ENCODE measurements at places on chromosomes 4 and X.

DNA sequence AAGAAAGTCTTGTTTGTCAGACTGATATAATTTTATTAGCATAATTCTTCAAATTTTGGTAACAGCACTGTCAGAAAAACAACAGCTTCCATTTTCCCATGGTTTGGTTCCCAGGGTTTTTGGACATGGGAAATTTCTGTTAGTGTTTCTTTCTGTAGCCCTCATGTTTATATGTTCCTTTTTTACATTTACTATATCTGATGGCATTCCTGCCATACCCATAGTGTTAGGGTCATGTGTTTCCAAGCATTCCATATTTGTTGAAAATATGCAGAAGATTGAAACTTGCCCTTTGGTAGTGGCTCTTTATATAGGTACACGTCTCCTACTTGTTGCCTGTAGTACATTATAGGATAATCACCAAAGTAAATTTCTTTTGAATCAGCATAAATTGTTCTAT lies 65.8 kb downstream of the PDLIM5 start:
- no peaks in the 10 kb centered on the region for H3K27me3 ChIP-seq
- H3K4me3 ChIP-seq: no peak overlapping the region
- peaks cover 16% of the 10 kb centered on the region for H3K36me3 ChIP-seq
- DNase-seq: no peak

- no peak overlapping the region for H3K4me3 ChIP-seq
- H3K36me3 ChIP-seq: no peaks in the 10 kb centered on the region
- no peak overlapping the region for H3K27ac ChIP-seq
- DNase-seq: peak; percentile 67
- H3K27me3 ChIP-seq: peaks cover 100% of the 10 kb centered on the region
- no peaks in the 10 kb centered on the region for H3K4me1 ChIP-seq
These were observed 5.2 kb downstream of the NKX3-2 start for GRCh38 chr4:13539047-13539618.

DNA sequence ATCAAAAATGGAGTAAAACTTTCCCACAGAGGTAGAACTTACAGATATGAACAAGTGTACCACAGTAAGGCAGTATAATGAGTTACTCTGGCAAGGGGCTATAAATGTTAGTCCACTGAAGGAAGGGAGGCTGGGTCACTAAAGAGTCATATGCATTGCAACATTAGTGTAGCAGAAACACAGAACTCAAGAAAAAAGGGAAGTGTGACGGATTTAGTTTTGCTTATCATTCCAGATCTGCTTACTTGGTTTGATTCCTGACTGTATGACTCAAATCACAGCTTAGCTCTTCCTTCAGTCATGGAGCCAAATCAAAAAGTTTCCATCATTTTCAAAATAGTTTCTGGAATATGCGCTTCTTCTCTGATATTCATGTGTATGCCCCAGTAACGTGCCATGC lies 148.7 kb downstream of the FSTL5 start:
- no peaks in the 10 kb centered on the region for H3K4me1 ChIP-seq
- no peak overlapping the region for H3K4me3 ChIP-seq
- DNase-seq: no peak
- H3K27me3 ChIP-seq: no peaks in the 10 kb centered on the region

- H3K27ac ChIP-seq: no peak overlapping the region
- H3K36me3 ChIP-seq: no peaks in the 10 kb centered on the region
- no peaks in the 10 kb centered on the region for H3K4me1 ChIP-seq
- no peak overlapping the region for H3K4me3 ChIP-seq
- H3K27me3 ChIP-seq: no peaks in the 10 kb centered on the region
These were observed 3.6 kb downstream of the IL9R start for GRCh38 chrX:156001001-156001666.

DNA sequence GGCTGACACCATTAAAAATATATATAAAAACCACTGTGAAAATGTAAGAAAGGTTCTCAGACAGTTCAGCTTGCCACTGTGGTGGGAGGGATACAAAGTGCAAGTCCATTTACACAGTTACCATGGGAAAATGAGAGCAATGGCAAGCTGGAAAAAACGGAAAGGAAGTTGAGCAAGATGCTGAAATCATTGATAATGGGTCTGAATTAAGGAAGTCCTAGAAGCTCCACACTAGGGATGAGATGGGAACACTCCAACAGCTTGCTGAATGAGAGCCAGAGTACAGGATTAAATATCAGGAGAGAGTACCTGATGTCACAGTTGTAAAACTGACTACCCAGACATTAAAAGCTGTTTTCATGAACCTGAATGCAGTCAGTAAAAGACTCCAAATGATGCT lies 218.6 kb downstream of the PRDM5 start:
- no peaks in the 10 kb centered on the region for H3K36me3 ChIP-seq
- H3K27me3 ChIP-seq: no peaks in the 10 kb centered on the region
- H3K4me1 ChIP-seq: no peaks in the 10 kb centered on the region

GRCh38 chr4:52617336-52618020 lies 41.6 kb downstream of the USP46 start:
- H3K4me3 ChIP-seq: no peak overlapping the region
- H3K36me3 ChIP-seq: peaks cover 32% of the 10 kb centered on the region
- DNase-seq: no peak
- peaks cover 3% of the 10 kb centered on the region for H3K4me1 ChIP-seq
- H3K27ac ChIP-seq: no peak overlapping the region
- H3K27me3 ChIP-seq: no peaks in the 10 kb centered on the region

- peak; percentile 34 for DNase-seq
- no peaks in the 10 kb centered on the region for H3K4me1 ChIP-seq
- H3K4me3 ChIP-seq: no peak overlapping the region
- H3K27me3 ChIP-seq: peaks cover 22% of the 10 kb centered on the region
These were observed 188.7 kb downstream of the STIM2 start for GRCh38 chr4:27049239-27049829.

DNA sequence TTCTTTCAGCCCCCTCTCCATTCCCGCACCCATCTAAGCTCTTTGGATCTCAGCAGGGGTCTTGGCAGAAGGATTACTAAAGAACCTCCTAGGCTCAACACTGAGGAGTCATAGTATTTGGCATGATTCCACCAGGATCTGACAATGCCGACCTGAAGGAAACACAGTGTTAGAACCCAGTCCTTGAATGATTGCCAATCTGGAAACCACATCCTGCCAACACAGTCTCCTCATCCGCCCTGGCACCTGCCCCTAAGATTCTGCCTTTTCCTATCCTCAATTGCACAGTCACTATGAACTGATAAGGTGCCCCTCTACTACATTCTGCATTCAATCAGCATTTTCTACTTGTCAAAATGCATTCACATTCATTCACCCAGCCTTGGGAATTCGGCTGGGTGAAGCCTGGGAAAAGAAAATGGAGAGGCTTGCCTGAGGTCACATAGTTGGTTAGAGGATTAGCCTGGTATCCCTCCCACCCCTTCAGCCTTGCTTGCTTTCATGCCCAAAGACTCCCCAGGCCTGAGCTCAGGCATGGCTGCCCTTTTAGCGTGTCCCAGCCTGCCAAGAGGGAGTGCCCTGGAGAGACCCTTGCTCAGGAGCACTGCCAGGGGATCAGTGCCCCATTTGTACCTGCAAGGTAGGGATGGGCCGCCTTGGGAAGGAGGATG lies 2.2 kb upstream of the CLDN2 start:
- DNase-seq: no peak
- no peak overlapping the region for H3K4me3 ChIP-seq
- H3K4me1 ChIP-seq: no peaks in the 10 kb centered on the region
